ENCODE measurements at places on chromosomes 2 and 18. TPM values are rescaled to one million over a fixed set of nuclear protein-coding genes. Genes with fewer than 3 reads are reported as not detected.

The LRRC30 gene
- not detected for total RNA-seq

The CCNYL1 gene
- 6.4 TPM for total RNA-seq

The TCF23 gene
- total RNA-seq: not detected

The UGT1A9 gene
- not detected for total RNA-seq

- peaks cover 17% of the 10 kb centered on the region for H3K4me1 ChIP-seq
- peaks cover 25% of the 10 kb centered on the region for H3K27me3 ChIP-seq
- H3K4me3 ChIP-seq: no peak overlapping the region
- no peak overlapping the region for H3K27ac ChIP-seq
These were observed 41.5 kb downstream of the MAP3K19 start for GRCh38 chr2:135005753-135006152.

DNA sequence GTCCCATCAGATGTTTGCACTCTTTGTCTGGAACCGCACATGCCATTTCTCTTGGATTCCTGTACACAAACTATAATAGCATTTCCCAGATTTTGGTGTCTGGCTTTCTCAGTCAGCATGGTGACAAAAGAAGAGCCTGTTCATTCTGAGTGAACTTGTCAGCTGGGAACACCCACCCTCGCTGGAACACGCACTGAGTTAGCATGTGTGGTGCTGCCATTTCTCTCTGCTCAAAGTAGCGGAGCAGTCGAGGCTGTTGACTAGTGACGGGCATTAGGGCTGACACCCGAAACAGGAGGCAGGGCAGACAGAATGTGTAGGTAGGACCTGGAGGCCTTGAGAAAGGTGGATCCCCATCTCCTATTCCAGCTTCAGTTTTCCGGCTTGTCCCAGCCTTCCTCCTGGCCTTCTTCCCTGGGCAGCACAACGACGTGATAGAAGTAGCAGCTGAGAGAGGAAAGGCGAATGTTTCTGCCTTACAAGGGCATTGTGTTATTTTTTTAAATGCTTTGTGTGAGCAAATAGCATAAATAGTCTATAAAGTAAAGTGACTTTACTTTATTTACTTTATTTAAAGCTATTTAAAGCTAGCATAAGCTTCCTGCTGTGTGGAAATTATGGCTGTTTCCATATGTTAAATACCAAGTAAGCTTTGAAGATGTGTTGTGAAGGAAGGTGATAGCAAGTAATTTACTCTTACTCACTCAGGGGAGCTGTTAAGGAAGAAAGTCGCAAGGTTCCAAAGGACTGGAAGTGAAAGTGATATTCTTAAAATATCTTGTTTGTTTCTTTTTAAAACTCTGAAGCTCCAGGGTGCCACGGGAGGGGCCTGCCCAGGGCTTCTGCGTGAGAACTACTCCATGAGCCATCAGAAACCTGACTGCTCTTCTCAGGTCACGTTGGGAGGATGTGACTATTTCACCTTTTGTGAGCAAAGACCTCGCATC lies 272.6 kb downstream of the NEDD4L start:
- H3K4me3 ChIP-seq: no peak overlapping the region
- H3K36me3 ChIP-seq: no peaks in the 10 kb centered on the region
- peaks cover 24% of the 10 kb centered on the region for H3K4me1 ChIP-seq
- H3K27ac ChIP-seq: no peak overlapping the region
- no peaks in the 10 kb centered on the region for H3K27me3 ChIP-seq

DNA sequence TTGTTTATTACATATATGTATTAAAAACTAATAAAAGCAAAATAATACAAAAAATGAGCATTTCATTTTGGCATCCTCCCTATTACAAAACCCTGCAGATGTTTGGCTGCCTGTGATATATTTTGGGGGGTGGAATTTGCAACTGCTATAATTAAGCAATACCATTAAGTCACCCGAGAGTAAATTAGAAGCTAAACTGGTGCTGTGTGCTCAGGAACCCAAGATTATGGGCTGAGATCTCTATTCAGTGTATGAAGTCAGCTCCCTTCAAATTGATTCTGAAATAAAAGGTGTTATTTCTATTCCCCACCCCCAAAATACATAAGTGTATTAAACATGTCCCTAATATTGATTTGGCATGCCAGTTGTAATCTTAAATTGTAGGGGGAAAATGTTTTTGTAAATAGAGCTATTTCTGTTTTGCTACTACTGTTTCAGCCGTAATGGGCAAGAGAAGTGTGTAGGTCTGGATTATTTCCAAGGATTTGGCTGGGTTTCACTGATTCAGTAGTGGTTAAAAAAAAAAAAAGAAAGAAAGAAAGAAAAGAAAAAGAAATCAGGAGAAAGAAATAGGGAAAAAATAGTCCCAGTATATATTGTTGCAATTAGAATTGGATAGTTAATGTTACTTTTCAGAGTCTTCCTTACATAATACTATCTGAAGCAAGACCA lies 110.9 kb downstream of the SS18 start:
- no peak overlapping the region for H3K4me3 ChIP-seq
- H3K27ac ChIP-seq: no peak overlapping the region
- H3K27me3 ChIP-seq: no peaks in the 10 kb centered on the region
- H3K36me3 ChIP-seq: peaks cover 3% of the 10 kb centered on the region
- H3K4me1 ChIP-seq: no peaks in the 10 kb centered on the region
- DNase-seq: no peak

GRCh38 chr2:234165421-234165820 lies 114.9 kb downstream of the SPP2 start:
- H3K4me3 ChIP-seq: no peak overlapping the region
- peaks cover 21% of the 10 kb centered on the region for H3K4me1 ChIP-seq
- H3K27me3 ChIP-seq: no peaks in the 10 kb centered on the region
- no peak for DNase-seq
- H3K27ac ChIP-seq: no peak overlapping the region

GRCh38 chr2:150732064-150732463 lies 244.6 kb upstream of the RND3 start:
- no peaks in the 10 kb centered on the region for H3K27me3 ChIP-seq
- H3K27ac ChIP-seq: no peak overlapping the region
- no peak for DNase-seq
- no peaks in the 10 kb centered on the region for H3K4me1 ChIP-seq

- H3K36me3 ChIP-seq: no peaks in the 10 kb centered on the region
- no peak for DNase-seq
- H3K4me3 ChIP-seq: no peak overlapping the region
- no peak overlapping the region for H3K27ac ChIP-seq
- peaks cover 12% of the 10 kb centered on the region for H3K4me1 ChIP-seq
These were observed 26.9 kb upstream of the INSIG2 start for GRCh38 chr2:118061135-118061955.

DNA sequence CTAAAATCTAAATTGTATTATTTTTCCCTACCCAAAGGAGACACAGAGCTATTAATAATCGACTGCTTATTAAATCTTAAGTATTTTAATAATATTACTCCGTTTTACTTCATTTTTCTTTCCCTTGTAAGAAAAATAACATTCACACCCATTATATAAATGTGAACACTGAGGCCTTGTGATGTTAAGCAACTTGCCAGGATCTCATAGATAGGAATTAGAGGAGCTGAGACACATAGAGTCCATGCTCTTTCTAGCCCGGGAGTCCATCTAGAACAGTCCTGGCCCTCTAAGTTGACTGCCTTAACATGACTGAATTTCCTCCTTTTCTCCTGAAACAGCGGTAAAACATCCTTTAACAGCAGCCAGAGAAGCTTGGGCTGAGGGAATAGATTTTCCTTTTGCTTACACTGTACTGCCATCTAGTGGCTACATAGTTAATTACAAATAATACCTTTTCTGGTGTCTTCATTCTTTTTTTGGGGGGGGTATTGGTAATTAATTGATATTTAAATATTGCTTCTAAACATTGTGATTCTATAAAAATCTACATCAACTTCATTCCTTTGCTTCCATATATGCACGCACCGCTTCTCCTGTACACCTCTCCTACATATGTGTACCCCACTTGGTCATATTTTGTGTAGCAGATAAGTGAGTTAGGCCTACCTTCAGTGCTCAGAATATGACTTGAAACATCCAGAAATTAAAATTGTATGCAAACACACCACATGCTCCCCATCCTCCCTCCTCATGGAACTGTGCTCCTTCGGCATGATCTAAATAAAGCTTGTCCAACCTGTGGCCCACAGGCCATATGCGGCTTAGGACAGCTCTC lies 125.8 kb upstream of the HNMT start:
- no peak overlapping the region for H3K4me3 ChIP-seq
- DNase-seq: no peak
- H3K27ac ChIP-seq: no peak overlapping the region

GRCh38 chr2:173752152-173752551 lies 213.0 kb downstream of the SP3 start:
- H3K4me3 ChIP-seq: no peak overlapping the region
- no peak overlapping the region for H3K27ac ChIP-seq
- no peaks in the 10 kb centered on the region for H3K36me3 ChIP-seq
- DNase-seq: no peak
- no peaks in the 10 kb centered on the region for H3K4me1 ChIP-seq
- H3K27me3 ChIP-seq: no peaks in the 10 kb centered on the region

- no peaks in the 10 kb centered on the region for H3K36me3 ChIP-seq
- H3K27me3 ChIP-seq: peaks cover 21% of the 10 kb centered on the region
- no peak overlapping the region for H3K27ac ChIP-seq
- H3K4me1 ChIP-seq: peaks cover 25% of the 10 kb centered on the region
These were observed 29.0 kb downstream of the B4GALT6 start for GRCh38 chr18:31655354-31655753.

DNA sequence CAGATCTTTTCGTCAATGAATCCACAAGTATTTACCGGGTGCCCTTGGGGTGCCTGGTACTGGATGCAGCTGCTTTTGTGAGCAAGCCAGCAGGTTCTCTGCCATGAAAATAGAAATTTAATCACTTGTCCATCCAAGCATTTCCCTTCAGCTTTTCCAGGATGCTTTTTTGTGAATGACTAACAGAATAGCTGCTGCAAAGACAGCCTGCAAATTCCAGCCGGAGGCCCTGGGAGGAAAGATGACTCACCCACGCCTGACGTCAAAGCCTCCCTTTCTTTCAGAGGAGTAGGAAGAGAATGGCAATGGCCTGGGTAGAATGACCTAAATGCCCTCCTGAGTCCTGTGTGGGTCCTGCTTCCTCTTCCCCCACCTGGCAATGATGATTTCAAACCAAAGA lies 111.9 kb downstream of the AP1S3 start:
- peaks cover 3% of the 10 kb centered on the region for H3K27me3 ChIP-seq
- H3K27ac ChIP-seq: no peak overlapping the region
- no peak for DNase-seq
- no peak overlapping the region for H3K4me3 ChIP-seq
- H3K4me1 ChIP-seq: no peaks in the 10 kb centered on the region

DNA sequence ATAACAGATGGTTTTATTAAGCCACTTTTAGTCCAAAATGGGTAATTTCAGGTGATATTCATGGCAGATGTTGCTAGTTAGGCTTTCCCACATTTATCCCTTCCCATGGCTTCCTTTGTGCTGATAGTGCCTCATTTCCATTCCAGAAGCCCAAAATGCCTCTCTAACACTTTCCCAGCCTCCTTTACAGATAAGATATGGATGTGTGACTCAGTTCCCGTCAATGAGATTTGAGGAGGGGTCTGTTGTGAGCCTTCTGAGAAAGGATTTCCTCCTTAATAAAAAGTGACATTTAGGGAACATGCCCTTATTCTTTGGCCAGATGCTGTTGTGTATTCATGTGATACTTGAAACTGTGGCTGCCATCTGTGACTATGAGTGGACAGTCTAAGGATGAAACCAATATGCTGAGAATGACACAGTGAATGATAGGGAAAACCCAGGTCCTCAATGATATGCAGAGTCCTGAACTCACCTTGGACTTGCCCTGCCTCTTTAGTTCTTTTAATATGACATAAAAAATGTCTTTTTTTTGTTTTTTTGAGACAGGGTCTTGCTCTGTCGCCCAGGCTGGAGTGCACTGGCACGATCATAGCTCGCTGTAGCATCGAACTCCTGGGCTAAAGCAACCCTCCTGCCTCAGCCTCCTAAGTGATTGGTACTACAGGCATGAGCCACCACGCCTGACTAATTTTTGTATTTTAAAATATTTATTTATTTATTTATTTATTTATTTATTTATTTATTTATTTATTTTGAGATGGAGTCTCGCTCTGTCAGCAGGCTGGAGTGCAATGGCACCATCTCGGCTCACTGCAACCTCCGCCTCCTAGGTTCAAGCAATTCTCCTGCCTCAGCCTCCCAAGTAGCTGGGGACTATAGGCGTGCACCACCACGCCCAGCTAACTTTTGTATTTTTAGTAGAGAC lies 5.8 kb upstream of the ACSL3 start:
- H3K27ac ChIP-seq: no peak overlapping the region
- peaks cover 5% of the 10 kb centered on the region for H3K27me3 ChIP-seq
- DNase-seq: no peak
- peaks cover under 1% of the 10 kb centered on the region for H3K4me1 ChIP-seq
- H3K4me3 ChIP-seq: no peak overlapping the region

- H3K4me1 ChIP-seq: peaks cover 2% of the 10 kb centered on the region
These were observed 50.4 kb downstream of the ZC3H8 start for GRCh38 chr2:112204411-112204810.

- H3K36me3 ChIP-seq: no peaks in the 10 kb centered on the region
- no peak overlapping the region for H3K27ac ChIP-seq
- no peak for DNase-seq
- H3K27me3 ChIP-seq: no peaks in the 10 kb centered on the region
- H3K4me3 ChIP-seq: no peak overlapping the region
These were observed 119.9 kb downstream of the OSR1 start for GRCh38 chr2:19238440-19239060.

GRCh38 chr2:104896446-104896845 lies 42.5 kb downstream of the POU3F3 start:
- no peak overlapping the region for H3K4me3 ChIP-seq
- H3K27ac ChIP-seq: no peak overlapping the region
- no peaks in the 10 kb centered on the region for H3K36me3 ChIP-seq
- peaks cover 6% of the 10 kb centered on the region for H3K27me3 ChIP-seq
- DNase-seq: no peak
- no peaks in the 10 kb centered on the region for H3K4me1 ChIP-seq

DNA sequence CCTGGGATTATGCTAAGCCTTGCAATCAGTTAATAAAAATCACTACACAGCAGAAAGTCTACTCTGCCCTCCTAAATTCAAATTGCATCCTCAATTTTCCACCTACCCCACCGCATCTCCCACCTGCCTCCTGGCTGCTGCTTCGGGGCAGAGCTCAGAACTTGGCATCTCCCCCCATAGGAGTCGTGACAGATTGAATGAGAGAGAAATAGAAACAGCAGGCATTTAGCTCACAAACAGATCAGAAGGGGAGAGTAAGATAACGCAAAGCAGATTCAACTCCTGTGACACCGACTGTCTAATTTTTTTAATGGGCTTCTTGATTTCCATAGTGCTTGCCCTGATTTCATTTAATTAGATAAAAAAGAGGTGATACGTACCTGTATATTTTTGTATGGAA lies 24.7 kb upstream of the LRRC30 start:
- no peaks in the 10 kb centered on the region for H3K36me3 ChIP-seq
- no peak for DNase-seq
- no peak overlapping the region for H3K4me3 ChIP-seq
- no peaks in the 10 kb centered on the region for H3K4me1 ChIP-seq

- H3K27me3 ChIP-seq: no peaks in the 10 kb centered on the region
- no peaks in the 10 kb centered on the region for H3K4me1 ChIP-seq
- no peak overlapping the region for H3K4me3 ChIP-seq
- DNase-seq: no peak
- H3K27ac ChIP-seq: no peak overlapping the region
These were observed 334.0 kb upstream of the GCFC2 start for GRCh38 chr2:76044701-76045100.

GRCh38 chr2:114699423-114699944 lies 257.0 kb downstream of the DPP10 start:
- H3K27me3 ChIP-seq: peaks cover 1% of the 10 kb centered on the region
- no peak overlapping the region for H3K4me3 ChIP-seq
- no peaks in the 10 kb centered on the region for H3K36me3 ChIP-seq

Measured in activated CD4-positive, alpha-beta memory T cell treated with anti-CD3 and anti-CD28 coated beads for 36 hours (primary cell).